ENCODE measurements at places on chromosomes 3 and 15.

GRCh38 chr3:50510325-50510724, 6.9 kb upstream of the CACNA2D2 start:
- DNase-seq, result no peak

DNA sequence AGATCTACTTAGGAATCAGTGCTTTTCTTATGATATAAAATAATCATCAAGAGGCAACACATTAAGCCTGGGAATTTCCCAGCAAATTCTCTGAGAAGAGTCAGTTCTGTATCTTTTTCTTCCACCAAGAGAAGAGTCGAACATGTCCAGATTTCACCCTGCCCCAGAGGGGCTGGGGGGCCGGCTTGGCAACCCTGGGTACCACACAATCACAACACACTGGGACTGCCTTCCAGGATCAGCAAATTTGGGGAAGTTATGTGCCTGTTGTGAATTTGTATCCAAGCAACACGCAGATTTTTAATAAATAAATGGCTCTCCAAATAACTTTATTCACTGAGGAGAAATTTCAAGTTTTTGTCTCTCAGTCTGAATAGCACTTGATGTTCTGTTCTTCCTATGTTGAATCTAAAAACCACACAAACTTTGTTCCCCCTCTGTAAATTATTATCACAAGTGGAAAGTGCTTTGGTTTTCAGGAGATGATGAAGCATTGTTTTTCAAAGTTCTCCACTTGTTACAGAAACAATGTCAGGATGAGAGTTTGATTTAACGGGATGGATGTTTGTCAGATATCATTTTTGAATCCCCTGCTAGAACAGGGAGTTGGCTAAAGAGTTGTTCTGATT, 357.2 kb downstream of the ZNF385D start:
- DNase-seq, result no peak

DNA sequence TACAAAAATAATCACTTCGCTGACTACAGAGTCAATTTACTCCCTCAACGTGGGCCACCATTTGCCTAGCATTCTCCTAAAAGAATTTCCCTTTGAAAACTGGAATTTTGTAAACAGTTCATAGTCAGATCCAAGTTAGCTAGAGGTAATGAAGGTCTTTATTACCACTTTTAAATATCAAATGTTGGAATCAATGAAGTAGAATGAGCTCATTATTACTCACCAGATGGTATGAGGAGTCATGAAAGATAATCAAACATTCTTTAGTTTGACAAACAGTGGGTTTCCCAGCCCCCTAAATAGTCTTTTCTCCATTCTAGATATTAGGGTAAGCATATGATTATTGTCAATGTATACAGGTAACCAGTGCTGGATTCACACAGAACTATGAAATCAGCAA, 455.7 kb upstream of the THBS1 start:
- peak; percentile 14 for DNase-seq

GRCh38 chr3:149634072-149634471, 23.8 kb downstream of the WWTR1 start:
- DNase-seq, result no peak

DNA sequence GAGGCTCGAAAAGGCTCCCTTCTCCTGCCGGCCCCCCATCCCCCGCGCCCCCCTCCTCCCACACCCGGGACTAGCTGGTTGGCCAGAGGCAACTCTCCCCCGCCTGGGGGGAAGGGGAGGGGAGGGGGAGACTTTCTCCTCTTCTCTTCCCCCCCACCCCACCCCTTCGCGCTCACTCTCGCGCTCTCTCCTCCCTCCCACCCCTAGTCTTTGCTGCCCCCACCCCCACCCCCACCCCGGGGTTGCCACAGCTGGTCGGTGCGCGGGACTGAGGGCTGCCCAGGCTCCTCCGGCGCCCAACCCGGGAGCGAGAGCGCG, 710 bp downstream of the MECOM start:
- no peak for DNase-seq

DNA sequence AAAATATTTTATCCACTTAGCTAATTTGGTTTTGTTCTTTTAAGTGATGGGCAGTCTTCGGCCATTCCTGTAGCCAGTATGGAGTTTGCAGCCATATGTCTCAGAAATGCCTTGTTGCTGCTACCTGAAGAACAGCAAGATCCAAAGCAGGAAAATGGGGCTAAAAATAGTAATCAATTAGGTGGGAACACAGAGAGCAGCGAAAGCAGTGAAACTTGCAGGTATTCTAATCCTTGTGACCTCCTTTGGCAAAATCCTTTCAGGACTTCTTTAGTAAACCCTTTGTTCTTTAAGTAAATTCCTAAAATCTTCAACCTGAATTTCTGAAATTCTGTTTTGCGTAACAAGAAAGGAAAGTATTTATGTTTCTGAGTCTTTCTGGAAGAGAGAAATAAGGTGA, 49.8 kb downstream of the CNOT10 start:
- DNase-seq, result no peak

DNA sequence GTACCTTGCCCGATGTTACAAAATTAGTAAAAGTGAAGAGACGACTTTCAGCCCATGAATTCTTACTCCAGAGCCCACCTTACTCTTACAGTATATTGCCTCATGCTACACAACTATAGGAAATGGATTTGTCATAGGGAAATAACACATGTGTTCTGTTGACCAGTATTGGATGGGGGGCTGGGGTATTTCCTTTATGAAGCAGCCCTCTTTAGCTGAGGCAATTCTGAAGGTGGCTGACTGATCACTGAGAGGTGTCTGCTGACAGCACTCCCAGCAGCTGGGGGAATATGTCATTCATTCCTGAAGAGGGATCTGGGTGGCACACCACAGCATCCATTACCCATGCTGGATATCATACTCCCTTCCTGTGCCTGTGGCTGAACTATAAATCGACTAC, 6.4 kb upstream of the GOLM2 start:
- no peak for DNase-seq

- DNase-seq, result peak; percentile 69
These were observed 56.7 kb downstream of the DRD3 start for GRCh38 chr3:114122027-114122709.

Data from AG08395 (cell line).